ENCODE measurements at places on chromosomes 5 and 9.
A peak's percentile ranks its signal among the peaks of the same experiment; 100 is the strongest.

DNA sequence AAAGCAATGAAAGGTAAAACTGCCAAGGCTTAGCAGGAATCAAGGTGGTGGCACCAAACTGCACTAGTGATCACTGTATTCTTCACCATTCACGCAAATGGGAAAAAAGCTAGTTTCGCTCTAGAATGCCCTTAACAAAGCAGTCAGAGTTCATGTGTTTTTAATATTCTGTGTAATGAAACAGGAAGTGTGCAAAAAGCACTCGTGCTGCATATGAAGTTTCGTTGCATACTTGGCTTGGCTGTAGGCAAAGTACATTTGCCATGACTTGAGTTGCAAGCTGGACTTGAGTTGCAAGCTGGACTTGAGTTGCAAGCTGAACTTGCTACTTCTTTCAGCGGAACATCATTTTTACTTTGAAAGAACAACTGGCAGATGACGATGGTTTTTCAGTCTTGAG, 55.4 kb downstream of the FOXI1 start:
- DNase-seq, result no peak

- no peak for DNase-seq
Observed at GRCh38 chr5:95358320-95358719, 32.8 kb upstream of the FAM81B start.

DNA sequence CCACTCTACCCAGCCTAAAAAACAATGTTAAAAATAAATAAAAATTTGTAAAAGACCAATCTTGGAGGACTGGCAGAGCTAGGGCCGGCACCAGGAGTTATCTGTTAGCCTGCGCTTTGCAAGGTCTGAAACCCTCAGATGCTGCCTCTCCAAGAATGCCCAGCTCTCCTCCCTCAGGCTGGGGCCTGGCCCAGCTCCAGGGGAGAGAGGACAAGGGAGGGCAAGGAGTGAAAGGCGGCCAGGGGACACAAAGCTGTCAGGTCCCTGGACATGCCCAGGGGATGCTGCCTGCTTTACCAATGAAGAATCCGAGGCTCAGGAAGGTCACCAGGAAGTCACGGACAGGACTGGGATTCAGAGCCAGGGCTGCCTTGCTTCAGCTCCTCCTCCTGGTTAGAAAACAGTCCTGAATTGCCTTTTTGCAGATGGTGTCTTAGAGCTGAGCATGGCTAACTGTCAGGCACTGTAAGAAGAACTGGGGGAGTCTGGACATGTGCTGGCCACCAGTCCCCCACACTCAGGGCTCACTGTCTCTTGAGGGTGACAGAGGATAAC, 5.5 kb upstream of the N4BP3 start:
- no peak for DNase-seq

DNA sequence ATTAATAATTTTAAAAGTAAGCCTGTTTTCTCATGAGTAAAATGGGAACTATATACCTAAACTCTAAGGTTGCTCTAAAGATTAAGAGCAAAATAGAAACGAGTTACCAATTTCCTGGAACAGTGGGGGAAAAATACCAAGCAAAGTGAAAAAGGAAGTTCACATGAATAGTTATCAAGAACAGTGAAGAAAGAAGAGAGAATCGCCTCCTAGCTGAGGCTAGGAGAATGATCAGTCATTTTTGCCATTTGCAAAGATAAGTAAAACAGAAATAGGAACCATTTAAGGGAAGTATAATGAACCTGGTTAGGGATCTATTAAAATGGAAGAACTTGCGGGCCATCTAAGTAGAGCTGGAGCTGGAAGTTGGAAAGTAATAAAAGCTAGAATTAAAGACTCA, 50.7 kb downstream of the P4HA2 start:
- DNase-seq, result no peak

- DNase-seq, result no peak
Observed at GRCh38 chr5:161064297-161064696, 212.3 kb upstream of the ATP10B start.

DNA sequence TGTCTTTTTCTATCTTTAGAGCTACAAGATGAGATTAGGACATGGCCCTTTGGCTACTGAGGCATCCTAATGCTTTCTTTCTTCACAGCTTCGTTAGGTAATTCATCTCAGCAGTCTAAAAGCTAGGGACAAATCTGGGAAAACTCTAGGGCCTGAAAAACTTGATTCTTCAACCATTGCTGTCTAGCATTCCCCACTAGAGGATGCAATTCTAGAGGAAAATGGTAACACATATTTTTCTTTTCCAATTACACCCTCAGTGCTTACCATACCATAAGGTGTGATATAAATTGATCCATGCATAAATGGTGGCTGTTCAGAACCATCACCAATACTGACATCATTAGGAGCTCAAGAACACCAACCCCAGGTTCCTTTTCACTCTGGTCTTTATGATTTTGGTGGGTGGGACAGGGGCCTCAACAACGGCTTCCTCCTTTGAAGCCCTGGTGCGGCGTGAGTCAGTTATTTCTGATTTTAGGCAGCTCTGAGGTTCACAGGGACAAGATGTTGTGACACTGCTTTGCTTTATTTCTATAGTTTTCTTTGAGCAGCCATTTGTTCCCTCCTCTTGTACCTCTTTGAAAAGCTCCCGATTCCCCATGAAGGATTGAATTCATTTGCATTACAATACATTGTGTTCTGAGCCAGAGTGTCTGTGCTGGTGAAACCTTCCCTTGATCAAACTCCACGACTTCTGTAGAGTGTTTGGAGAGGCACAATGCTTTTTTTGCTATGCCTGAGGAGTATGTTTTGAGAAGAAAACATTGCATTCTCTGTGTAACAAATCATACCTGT, 526.0 kb upstream of the TRPC7 start:
- no peak for DNase-seq

- peak; percentile 88 for DNase-seq
Observed at GRCh38 chr5:93294199-93294598, 286.8 kb downstream of the NR2F1-AS1 start.

DNA sequence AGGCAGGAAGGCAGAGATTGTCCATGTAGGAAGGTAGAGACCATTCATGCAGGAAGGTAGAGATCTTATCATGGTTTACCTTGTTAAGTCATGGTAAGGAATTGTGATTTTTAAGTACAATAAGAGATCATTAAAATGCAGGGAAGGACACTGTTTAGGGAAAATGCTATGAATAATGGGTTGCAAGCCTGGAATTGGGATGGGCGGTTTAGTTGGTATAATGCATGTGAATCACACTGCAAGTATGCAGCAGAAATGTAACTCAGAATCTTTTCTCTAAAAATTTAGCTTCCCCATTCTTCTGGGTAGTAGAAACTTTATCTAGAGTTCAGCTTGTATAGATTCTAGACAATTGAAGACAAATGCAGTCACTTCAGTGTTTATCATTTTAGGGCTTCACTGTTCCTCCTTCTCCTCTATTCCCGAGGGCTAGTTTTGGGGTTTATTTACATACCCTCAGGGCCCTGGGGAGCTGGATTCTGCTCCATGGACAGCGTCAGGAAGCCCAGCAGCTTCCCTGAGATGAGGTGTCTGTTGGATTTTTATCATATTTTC, 212.0 kb downstream of the SREK1 start:
- peak; percentile 8 for DNase-seq

- DNase-seq, result no peak
Observed at GRCh38 chr9:130663977-130664250, 480 bp upstream of the PRDM12 start.

DNA sequence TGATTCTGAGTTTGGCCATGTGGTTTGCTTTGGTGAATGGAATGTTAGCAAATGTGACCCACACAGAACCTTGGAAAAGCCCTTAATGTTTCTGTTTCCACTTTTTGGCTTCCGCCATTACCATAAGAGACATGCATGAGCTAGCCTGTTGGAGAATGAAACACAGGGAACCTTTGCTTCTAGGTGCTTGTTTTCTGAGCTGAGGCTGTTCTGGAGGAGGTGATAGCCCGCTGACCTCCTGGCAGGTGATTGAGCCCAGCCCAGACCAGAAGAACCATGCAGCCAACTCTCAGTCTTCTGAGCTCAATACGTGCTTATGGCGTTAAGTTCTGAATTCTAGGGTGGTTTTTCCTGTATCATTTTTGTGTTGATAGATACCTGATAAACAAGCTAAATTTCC, 148.6 kb upstream of the KLF9 start:
- DNase-seq, result no peak

DNA sequence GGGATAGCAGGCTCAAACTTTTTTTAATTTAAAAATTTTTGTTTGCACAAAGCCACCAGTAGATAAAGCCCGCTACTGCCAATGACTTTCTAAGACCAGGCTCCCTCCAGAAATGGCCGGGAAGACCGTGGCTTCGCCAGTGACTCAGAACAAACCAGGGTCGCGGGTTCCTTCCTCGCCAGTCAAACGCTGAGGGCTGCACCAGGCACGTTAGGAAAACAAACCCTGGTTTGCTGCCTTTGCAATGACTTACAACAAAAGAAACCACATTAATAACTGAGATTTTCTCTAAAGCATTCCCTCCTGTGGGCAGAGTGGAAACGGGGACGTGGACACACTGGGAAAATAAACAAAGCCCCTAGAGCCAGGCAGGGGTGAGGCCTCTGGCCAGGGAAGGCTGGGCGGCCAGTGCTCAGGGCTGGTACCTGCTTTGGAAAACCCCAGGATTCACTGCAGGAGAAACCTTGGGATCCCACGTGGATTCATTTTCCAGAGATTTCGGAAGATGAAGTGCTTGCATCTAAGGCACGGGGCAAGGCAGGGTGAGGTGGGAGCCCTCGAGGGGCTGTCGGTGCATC, 3.8 kb downstream of the PRRX2 start:
- DNase-seq, result no peak

DNA sequence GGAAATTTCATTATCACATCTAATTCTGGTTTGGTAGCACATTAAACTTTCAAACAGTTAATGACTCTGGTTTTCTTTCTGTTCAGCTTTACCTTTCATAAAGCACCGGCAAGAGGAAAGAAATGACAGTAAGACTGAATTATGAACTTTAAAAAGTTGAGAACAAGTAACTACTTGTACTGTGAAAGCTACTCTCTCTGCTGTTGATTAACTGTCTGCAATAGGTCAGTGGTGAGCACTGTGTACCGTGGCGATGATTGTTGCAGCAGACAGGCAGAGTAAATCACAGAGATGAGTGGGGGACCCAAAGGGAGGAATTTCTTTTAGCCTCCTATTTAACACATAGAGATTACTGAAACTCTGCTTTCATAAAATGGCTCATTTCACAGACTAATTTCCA, 74.0 kb upstream of the MEF2C start:
- peak; percentile 48 for DNase-seq

GRCh38 chr5:179755022-179755421, 22.4 kb downstream of the MAML1 start:
- DNase-seq, result no peak

DNA sequence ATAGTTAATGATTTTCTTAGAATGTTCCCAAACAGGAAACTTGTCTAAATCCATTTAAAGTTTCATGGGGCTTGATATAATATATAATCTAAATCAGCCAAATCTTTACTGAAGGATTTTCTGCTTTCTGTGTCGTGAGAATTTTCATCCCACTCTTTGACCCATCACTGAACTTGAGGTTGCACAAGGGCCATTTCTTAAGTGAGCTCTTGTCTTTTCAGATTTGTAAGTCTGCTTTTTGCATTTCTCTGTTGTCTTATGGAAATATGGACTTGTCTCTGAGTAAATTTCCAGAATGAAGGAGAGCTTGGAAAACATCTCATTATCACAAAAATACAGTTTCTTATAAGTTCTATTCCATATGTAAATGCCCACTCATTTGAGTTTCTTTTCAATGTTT, 149.2 kb upstream of the ARRDC3 start:
- DNase-seq, result no peak

- DNase-seq, result no peak
Observed at GRCh38 chr9:135959814-135960213, 1.4 kb downstream of the UBAC1 start.

GRCh38 chr5:5416733-5417132, 5.7 kb upstream of the ICE1 start:
- no peak for DNase-seq

- peak; percentile 73 for DNase-seq
Observed at GRCh38 chr9:111598733-111599091, 735 bp downstream of the PTGR1 start.

Data from epithelial cell of esophagus (primary cell).